ENCODE measurements at places on chromosomes 5 and 9. TPM values are rescaled to one million over a fixed set of nuclear protein-coding genes. Genes with fewer than 3 reads are reported as not detected.

The CIZ1 gene
- 77.5 TPM for polyA plus RNA-seq

DNA sequence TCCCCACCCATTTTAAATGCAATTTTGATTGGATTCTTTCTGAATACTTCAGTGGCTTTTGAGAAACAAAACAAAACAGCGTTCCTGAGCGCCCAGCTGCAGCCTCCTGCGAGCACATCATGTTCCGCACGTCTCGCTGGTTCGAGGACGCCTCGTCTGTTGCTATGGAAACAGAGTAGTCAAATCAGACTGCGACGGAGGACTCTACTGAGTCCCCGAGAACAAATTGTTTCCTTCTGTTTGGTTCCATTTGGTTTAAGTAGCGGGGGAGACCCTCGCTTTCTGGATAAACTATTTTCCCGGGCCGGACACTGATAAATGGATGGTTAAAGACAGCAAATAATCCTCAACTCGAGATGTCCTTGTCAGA lies 69.0 kb downstream of the SLC28A3 start:
- DNase-seq: peak; percentile 83

DNA sequence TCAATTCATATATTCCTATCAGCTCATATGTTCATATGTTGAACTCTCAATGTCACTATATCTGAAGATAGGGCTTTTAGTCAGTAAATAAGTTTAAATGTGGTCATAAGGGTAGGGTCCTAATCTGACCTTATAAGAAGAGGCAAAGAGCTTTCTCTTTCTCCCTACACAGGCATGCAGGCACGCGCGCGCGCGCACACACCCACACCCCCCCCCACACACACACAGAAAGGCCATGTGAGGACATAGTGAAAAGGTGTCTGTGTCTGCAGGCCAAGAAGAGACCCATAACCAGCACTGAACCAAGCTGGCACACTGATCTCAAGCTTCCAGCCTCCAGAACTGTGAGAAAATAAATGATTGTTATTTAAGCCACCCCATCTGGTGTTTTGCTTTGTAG lies 76.0 kb downstream of the PDE4D start:
- DNase-seq: no peak

DNA sequence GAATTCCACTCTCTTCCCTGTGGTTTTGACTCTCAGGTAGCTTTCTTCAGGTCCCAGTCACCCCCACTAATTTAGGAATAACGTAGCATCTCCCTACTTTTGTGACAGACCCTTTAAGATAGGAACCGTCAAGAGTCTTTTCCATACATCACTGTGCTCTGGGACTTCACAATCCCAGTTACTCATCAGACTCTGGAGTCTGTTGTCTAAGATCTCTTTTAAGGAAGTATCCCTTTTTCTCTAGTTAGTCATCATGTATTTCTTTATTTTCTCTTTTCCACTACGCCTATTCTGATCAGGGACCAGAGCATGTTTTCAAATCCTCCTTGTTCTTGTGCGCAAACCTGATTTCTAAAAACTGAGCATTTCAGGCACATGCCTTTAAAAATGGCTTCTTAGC lies 143.0 kb downstream of the GOLPH3 start:
- DNase-seq: no peak

GRCh38 chr5:143908959-143909358 lies 97.0 kb downstream of the HMHB1 start:
- no peak for DNase-seq

DNA sequence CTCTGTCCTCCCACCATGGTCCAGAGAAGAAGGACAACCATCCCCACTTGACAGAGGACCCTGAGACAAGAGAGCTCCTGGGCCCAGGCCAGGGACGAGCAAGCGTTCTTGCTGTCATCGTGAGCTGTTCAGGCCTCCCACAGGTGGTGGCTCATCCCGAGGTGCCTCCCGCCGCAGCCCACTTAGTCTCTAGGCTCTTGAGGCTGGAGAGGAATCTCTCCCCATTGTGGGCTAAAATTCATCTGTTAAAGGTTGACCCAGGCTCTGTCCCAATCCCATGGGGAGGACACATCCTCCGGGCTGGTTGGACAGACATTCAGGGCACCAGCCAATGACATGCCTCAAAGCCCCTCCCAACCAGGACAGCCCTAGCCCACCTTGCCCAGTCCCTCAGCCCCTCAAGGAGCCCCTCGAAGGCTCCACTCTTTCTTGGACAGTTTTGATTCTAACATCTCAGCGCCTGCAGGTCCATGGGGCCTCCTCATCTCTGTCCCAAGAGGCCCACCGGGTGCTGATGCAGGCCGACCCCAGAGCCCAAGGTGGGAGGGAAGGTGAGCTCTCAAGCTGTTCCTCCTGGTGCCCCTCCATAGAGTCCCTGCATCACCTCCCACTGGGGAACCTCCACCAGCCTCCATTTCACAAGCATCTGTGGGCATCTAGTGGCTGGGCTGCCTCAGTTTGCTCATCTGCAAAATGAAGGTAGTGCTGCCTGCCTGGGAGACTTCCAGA lies 52.9 kb downstream of the BARX1 start:
- no peak for DNase-seq

Measured in B cell (primary cell).